ENCODE measurements at places on chromosomes 12 and 14.

DNA sequence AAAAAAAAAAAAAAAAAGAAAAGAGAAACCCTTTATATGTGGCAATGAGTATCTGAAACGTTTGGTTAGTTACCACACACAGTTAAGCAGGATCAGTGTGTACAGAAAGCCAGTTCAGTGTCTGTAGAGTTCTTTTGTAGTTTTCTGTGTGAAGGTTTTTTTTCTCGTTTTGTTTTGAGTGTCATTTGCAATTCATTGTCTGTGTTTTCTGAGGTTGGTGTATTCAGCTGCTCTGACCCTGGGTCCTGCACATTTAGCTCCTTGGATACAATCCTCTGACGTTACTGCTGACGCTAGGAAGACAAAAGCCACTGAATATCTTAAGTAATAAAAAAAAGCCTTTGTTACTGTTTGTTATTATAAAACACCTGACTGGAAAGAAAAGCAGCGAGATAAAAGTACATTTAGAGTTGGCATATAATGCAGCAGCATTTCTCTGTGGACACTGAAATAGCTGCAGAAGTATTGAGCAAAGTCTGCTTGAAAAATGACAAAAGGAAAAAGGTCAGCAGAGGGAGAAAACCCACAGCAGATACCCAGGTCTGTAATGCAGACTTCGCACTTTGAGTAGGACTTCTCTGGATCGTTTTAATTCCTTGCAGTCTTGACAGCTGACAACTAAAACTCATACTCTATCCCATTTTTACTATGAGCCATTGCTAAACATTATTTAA lies 89.0 kb downstream of the POLR3B start:
- DNase-seq = no peak

- no peak for DNase-seq
These were observed 1272.6 kb downstream of the AACS start for GRCh38 chr12:126337556-126338441.

DNA sequence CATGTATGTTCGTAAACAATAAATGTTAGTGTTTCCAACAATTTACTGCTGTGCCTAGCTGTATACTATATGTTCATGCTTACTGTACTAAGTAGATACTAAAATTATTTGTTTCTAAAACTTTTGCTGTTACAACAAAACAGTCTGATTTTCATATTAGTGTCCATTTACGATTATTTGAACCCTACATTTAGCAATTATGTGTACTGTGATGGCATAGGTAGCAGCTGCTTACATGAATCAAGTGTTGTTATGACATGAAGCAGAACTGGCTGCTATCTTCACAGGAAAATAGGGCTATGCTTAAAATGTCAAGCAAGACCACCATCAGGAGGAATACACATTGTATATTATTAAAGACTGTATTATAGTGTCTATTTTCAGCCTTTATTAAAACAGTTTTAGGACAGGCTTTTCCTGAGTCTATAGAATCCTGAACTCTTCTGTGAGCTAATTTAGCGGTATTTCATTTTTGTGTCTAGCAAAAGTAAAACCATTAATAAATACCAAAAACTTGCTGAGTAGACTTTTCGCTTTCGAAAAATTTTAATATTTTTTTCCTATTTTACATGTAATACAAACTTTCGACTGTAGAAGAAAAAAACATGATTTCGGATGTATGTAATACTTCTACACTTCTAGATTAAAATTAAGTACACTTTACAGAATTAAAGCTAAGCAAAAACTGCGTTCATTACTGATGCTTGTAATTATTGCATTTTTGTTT lies 1.1 kb upstream of the WDR89 start:
- no peak for DNase-seq

DNA sequence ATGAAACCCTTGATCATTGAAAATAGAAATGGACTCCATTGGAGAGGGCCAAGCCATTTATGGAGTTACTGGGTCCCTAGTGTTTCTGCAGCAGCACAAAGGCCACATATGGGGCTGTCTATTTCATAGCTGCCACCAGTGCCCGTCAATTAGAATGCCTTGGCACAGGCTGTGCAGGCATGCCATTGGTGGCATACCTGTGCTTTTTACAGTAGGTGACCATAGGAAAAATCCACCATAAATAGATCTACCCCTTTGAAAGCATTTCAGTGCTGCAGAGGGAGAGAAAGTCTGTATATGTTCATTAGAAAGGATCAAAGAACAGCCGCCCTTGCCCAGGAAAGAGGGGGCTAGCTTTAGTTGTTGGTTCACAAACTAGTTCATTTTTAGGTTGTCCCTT lies 13.1 kb downstream of the MYBPC1 start:
- DNase-seq = no peak

GRCh38 chr12:108856170-108856427 lies 1.3 kb downstream of the SSH1 start:
- no peak for DNase-seq

DNA sequence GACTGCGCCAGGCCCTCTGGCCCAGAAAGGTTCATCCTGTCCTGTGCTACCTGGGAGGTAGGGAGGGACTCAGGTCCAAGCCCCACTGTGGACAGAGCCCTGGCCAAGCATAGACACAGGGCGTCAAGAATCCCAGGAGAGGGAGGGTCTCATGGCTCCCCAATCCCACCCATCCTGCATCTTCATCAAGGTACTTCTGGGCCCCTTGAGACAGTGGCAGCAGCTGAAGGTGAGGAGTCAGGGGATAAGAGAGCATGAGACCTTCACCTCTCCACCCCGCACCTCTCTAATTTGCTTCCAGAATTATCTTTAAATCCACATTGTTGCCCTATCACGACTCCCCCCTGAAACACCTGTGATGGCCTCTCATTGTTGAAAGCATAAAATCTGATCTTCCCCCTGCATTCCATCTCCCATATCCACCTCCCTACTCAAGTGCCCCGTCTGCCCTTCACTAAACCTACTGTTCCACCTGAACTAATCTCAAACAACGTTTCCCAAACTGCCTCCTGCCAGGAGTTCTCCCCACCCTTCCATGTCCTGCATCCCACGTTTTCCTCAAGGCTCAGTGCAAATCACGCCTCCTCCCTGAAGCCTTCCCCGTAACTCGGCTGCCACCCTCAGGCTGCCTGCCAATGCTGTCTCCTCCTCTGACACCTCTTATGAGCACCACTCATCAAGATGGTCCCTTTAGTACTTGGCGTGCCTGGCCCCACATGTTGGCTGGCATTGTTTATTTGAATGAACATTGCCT lies 27.1 kb downstream of the KRT18 start:
- DNase-seq = no peak

DNA sequence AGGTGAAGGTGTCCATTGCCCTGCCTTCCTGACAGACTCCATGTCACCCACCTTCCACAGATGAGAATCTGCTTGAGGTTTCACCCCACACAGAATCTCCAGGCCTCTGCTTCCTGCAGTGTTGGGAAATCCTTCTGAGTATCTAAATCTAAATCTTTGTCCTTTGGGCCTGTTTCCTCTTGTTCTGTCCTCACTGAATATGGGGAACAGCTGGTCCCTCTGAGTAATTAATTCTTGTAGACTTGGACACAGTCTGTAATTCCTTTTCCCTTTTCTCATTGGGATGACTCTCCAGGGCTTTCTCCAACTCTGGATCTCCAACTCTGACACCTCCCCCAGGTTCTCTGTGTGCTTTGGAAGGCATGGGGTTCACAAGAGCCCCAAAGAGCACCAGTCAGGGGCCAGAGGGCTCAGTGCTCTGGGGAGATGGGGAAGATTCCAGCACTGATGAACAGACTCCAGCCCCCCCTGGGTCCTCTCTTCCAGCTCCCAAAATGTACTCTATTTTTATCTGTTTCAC lies 2.3 kb upstream of the ACVRL1 start:
- no peak for DNase-seq

- no peak for DNase-seq
These were observed 60.9 kb downstream of the NAV3 start for GRCh38 chr12:77891518-77892147.

Data from stimulated activated CD8-positive, alpha-beta memory T cell treated with anti-CD3 and anti-CD28 coated beads, Interleukin-4, amount 100 ng/mL, for 1 hour (primary cell).